Stimulated activated CD8-positive, alpha-beta memory T cell treated with anti-CD3 and anti-CD28 coated beads, Interleukin-7, amount 100 ng/mL, for 1 hour (primary cell): ENCODE measurements at places on chromosomes 2 and 18.

GRCh38 chr2:230410861-230411569 is 5.0 kb upstream of the SP100 start:
- no peak for DNase-seq

- DNase-seq: no peak
Measured at GRCh38 chr18:79672490-79673276, 6.9 kb upstream of the CTDP1 start.

- no peak for DNase-seq
Measured at GRCh38 chr2:56191617-56192016, 7.8 kb downstream of the CCDC85A start.

GRCh38 chr18:11506856-11507255 is 102.5 kb upstream of the SLC35G4 start:
- DNase-seq: no peak
